Left cardiac atrium (tissue), 4 donors: ENCODE measurements at places on chromosomes 7 and 10. TPM values are rescaled to one million over a fixed set of nuclear protein-coding genes. Genes with fewer than 3 reads are reported as not detected.

DNA sequence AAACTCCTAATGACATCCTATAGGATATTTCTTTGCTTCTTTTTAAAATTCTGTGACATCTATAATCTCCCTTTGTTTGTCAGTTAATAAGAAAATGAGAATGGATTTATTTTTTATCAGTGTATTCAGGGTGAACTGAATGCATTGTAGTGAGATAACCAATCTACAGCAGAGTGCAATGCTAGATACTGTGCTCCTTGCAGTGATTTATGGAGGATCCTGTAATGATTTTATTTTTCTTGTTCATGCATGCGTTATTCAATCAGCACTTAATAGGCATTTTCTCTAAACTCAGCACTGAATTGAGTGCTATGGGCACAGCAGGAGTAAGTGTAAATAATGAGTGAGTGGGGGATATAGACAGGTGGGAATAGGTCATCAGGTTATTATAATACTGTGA lies 253.9 kb downstream of the CDK14 start:
- DNase-seq, result no peak

DNA sequence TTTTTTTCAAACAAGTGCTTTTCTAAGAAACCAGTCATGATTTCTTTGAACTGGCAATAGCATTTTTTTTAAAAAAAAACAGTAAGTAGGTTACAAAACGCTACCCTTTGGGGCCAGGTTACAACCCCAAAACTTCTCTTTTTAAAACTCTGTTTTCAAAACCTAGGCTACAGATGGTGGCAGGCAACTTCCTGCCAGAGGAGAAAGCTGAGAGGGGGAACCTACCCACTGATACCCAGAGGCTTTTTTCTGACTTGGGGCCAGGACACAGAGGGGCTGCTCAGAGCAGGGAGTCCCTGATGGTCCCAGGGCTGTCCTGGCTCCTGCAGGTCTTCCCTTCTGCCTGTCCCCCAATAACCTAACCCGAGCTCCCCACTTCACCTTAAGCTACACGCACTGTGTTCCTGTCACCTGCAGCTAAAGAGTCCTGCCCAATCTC lies 6.9 kb downstream of the STN1 start:
- DNase-seq, result no peak

- no peak for DNase-seq
Observed at GRCh38 chr10:62811159-62811875, 4.8 kb downstream of the EGR2 start.

Gene RASA4
- 16.2 TPM for total RNA-seq

Gene HOXA13
- not detected for total RNA-seq
